Ovary (tissue), 10 donors: ENCODE measurements at places on chromosomes 13 and 19.

GRCh38 chr13:65594298-65594781, 1635.8 kb downstream of the PCDH9 start:
- H3K36me3 ChIP-seq, result no peaks in the 10 kb centered on the region
- no peaks in the 10 kb centered on the region for H3K27me3 ChIP-seq
- no peaks in the 10 kb centered on the region for H3K4me1 ChIP-seq
- no peak overlapping the region for H3K27ac ChIP-seq
- DNase-seq, result no peak

- no peak overlapping the region for H3K4me3 ChIP-seq
- H3K27ac ChIP-seq, result no peak overlapping the region
- H3K36me3 ChIP-seq, result no peaks in the 10 kb centered on the region
- DNase-seq, result no peak
Measured at GRCh38 chr13:25928941-25929505, 122.8 kb downstream of the SHISA2 start.

DNA sequence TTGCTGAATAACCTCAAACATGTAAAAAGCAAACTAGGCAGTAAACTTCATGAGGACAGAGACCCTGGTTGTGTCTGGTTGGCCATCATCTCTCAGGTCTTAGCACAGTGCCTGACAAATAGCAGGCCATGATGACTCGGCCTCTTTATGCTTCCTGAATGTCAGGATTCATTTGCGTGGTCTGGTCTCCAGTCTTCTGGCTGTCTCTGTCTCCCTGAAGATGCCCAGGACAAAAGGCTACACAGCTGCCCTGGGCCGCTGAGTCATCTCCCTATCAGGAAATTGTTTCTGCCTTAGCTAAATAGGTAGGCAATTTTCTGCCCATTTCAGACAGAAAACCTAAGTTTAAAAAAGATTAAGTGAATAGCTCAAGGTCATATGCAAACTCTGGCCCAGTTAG, 84.1 kb upstream of the FNDC3A start:
- no peak for DNase-seq
- H3K36me3 ChIP-seq, result no peaks in the 10 kb centered on the region
- H3K4me3 ChIP-seq, result no peak overlapping the region

DNA sequence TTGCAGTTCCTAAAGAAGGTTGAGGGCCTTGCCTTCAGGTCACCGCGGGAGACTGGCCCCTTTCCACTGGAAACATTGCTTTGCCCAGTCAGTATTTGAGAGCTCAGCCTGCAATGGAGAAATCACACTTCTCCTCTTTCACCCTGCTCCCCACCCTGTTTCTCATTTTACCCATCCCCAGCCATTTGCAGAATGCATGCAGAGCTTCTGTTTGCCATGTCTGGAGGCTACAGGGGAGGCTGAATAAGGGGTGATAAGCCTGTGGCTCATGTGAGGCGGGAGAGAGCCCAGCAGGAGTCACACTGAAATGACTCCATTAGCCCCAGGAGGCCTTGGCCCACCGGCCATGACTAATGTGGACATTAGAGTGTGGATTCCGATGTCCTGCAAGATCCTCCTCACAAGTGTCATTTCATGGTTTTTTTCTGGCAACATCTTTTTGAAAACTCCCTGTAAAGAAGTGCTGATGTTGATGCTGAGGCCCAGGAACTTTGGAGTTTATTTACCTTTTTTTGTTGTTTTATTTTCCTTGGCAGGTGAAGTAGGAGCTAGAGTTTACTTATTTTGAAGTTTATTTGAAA, 6.3 kb downstream of the SPINT2 start:
- H3K36me3 ChIP-seq, result no peaks in the 10 kb centered on the region
- H3K4me1 ChIP-seq, result no peaks in the 10 kb centered on the region
- H3K4me3 ChIP-seq, result no peak overlapping the region
- no peak overlapping the region for H3K27ac ChIP-seq

DNA sequence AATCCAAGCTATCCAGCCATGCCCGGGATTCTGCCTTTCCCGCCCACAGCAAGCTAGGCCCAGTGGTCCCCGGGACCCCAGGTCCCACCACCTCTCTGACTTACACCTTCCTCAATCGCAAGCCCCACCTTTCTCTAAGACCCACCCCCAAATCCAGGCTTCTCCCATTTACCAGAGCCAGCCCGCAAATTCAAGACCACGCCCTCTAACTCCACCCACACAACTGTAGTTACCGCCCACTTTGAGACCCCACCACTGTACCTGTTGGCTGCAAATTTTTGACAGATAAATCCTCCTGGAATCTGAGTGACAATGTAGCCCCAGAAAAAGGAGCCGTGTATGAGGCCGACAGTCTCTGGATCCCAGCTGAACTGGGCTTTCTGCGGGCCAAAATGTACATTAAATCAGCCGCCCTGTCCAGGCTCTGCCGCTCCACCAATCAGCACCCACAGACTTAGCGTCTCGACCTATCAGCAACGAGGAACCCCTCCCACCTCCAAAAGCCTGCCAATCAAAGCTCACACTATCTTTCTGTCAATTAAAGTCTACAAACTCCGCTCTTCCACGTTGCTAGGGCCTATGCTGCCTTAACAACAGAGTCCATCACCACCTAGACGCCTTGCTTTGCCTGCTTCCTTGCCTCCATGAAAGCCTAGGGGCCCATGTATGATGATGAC, 6.3 kb downstream of the SLC17A7 start:
- H3K27me3 ChIP-seq, result peaks cover 8% of the 10 kb centered on the region
- no peak overlapping the region for H3K27ac ChIP-seq
- H3K4me3 ChIP-seq, result no peak overlapping the region
- H3K4me1 ChIP-seq, result no peaks in the 10 kb centered on the region
- no peaks in the 10 kb centered on the region for H3K36me3 ChIP-seq

DNA sequence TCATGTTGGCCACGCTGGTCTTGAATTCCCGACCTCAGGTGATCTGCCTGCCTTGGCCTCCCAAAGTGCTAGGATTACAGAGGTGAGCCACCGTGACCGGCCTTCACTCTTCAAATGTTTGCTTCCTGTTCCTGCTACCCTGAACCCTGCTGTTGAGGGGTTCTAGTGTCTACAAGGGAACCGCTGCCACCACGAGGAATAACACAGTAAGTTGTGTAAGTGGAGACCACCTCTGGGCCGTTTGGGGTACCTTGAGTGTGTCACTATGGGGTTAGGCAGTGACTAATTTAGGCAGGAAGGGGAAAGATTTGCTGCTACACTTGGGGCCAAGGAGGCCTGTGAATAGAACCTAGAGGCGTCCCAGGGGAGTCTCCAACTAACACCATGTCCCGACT, 2.2 kb upstream of the MYADM start:
- peaks cover 6% of the 10 kb centered on the region for H3K4me1 ChIP-seq
- DNase-seq, result no peak
- H3K27me3 ChIP-seq, result no peaks in the 10 kb centered on the region
- H3K36me3 ChIP-seq, result no peaks in the 10 kb centered on the region
- H3K4me3 ChIP-seq, result no peak overlapping the region

- H3K4me3 ChIP-seq, result no peak overlapping the region
- H3K36me3 ChIP-seq, result no peaks in the 10 kb centered on the region
- no peaks in the 10 kb centered on the region for H3K27me3 ChIP-seq
- no peaks in the 10 kb centered on the region for H3K4me1 ChIP-seq
- DNase-seq, result no peak
Measured at GRCh38 chr13:97030705-97031452, 36.6 kb upstream of the OXGR1 start.

DNA sequence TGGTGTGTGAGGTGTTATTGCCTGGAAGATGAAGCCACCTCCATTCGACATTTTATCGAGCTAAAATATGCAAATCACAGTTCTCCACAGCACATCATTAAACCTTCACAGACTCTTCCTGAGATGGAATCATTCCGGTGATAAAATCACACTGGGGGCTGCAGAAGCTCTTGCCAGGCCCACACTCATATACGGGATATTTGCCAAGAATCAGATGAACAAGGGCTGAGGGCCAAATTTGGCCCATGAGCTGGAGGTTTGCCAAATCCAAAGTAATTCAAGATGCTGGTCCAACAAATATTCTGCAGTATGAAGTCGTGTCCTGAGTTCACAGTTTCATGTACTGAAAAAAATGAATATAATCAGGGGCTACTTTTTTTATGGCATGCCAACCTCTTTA, 16.7 kb upstream of the RXFP2 start:
- DNase-seq, result no peak
- H3K4me1 ChIP-seq, result no peaks in the 10 kb centered on the region
- H3K27me3 ChIP-seq, result no peaks in the 10 kb centered on the region
- no peaks in the 10 kb centered on the region for H3K36me3 ChIP-seq
- no peak overlapping the region for H3K27ac ChIP-seq
- H3K4me3 ChIP-seq, result no peak overlapping the region

- peaks cover 3% of the 10 kb centered on the region for H3K4me1 ChIP-seq
- no peak for DNase-seq
- H3K4me3 ChIP-seq, result no peak overlapping the region
- H3K36me3 ChIP-seq, result no peaks in the 10 kb centered on the region
- H3K27ac ChIP-seq, result no peak overlapping the region
Measured at GRCh38 chr13:41916173-41916954, 44.5 kb downstream of the VWA8 start.

DNA sequence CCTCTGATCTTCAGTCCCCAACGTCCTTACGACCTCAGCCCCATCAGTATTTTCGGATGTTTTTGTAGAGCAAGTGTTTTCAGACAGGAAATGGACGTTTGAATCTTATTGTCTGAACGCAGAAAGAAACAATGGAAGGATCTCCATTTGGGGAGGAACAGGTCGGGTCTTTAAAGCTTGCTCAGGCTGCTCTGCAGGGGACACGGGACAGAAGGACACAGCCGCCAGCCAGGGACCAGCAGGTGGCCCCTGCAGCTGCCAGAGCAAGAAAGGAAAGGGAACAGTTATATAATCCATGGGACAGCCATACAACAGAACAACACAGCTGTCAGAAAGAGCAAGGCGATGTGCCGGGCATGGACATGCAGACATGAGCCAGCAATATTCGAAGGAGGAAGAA, 18.5 kb upstream of the IGLON5 start:
- no peaks in the 10 kb centered on the region for H3K27me3 ChIP-seq
- H3K36me3 ChIP-seq, result no peaks in the 10 kb centered on the region
- H3K4me1 ChIP-seq, result no peaks in the 10 kb centered on the region
- DNase-seq, result no peak
- no peak overlapping the region for H3K4me3 ChIP-seq
- H3K27ac ChIP-seq, result no peak overlapping the region

DNA sequence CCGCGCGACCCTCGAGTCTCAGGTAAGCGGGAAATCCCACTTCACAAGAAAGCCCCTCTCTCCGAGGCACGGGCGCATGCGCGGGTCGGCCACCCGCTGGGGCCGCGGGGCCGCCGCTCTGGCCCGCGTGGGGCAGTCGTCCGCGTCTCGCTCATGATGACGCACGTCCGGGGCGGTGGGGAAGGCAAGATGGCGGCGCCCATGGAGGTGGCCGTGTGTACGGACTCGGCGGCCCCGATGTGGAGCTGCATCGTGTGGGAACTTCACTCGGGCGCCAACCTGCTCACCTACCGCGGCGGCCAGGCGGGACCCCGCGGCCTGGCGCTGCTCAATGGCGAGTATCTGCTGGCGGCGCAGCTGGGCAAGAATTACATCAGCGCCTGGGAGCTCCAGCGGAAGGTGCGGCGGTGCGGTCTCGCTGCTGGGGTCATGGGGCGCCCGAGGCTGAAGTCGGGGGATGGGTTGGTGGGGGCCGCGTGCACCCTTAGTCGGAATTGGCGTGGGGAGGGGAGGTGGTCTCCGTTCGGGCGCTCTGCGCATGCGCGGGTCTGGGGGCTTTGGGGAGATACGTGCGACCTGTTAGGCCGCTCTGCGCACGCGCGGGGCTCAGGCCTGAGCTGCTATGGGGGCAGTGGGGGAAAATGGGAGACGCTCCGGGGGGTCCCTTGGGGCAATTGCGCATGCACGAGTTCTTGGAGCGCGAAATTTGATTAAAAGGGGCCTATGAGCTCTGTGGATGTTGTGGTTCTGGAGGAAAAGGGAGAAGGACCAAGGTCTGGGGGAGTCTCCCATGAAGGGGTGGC, at the start of gene WDR18:
Gene WDR18 (plus strand): TSS at position 181 of the 803 bp plus-strand sequence. CDS start 9 bp downstream, at position 190.
- H3K27me3 ChIP-seq, result no peaks in the 10 kb centered on the region
- peak; percentile 95 for DNase-seq
- H3K4me3 ChIP-seq, result peak within 1 kb of the TSS; percentile 94
- peaks cover 1% of the 10 kb centered on the region for H3K4me1 ChIP-seq

- no peak overlapping the region for H3K4me3 ChIP-seq
- no peaks in the 10 kb centered on the region for H3K4me1 ChIP-seq
- DNase-seq, result no peak
- H3K27me3 ChIP-seq, result no peaks in the 10 kb centered on the region
- no peak overlapping the region for H3K27ac ChIP-seq
Measured at GRCh38 chr13:42625611-42626010, 51.7 kb downstream of the TNFSF11 start.

GRCh38 chr13:51832471-51833152, 12.4 kb downstream of the TMEM272 start:
- H3K4me1 ChIP-seq, result no peaks in the 10 kb centered on the region
- H3K27me3 ChIP-seq, result no peaks in the 10 kb centered on the region
- no peak for DNase-seq
- no peak overlapping the region for H3K27ac ChIP-seq
- H3K36me3 ChIP-seq, result no peaks in the 10 kb centered on the region
- H3K4me3 ChIP-seq, result no peak overlapping the region

DNA sequence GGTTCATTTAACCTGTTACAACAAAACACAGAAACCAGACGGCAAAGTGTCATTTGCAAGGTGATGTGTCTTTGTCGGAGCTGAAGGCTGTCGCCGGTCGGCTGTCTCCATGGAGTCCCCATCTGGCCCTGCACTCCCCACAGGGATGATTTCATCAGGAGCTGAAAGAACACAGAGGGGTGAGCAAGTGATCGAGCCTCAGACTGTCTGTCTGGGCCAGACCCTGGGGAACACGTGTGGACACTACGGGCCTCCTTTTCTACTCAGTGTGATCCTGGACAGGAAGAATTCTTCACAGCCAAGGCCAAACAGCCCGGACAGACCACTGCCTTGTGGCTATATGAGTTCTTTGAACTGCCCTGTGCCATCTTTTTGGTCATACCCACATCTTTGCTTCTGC, 85.1 kb downstream of the RNASEH2B start:
- H3K27ac ChIP-seq, result no peak overlapping the region
- H3K36me3 ChIP-seq, result no peaks in the 10 kb centered on the region
- no peak for DNase-seq
- no peak overlapping the region for H3K4me3 ChIP-seq
- peaks cover 7% of the 10 kb centered on the region for H3K4me1 ChIP-seq

DNA sequence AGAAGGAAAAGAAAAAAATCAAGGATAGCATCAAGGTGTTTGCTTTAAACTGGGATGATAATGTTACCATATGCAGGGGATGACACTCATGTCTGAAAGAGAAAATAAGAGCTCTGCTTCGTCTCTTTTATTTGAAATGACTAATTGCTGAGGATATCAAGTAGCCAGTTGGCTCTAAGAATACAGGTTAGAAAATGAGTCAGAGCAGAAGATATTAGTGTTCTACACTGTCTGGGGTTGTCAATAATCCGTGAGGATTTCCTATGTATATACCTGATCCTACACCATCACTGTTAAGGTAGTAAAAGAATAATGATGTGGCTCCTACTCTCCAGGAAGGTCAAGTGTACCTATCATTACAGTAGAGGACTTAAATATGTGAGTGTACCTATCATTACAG, 562.5 kb downstream of the GPC6 start:
- no peak overlapping the region for H3K27ac ChIP-seq
- no peaks in the 10 kb centered on the region for H3K27me3 ChIP-seq
- no peak for DNase-seq
- H3K4me3 ChIP-seq, result no peak overlapping the region
- peaks cover 2% of the 10 kb centered on the region for H3K4me1 ChIP-seq

GRCh38 chr19:40084948-40085347, 5.8 kb downstream of the ZNF780A start:
- H3K36me3 ChIP-seq, result no peaks in the 10 kb centered on the region
- no peaks in the 10 kb centered on the region for H3K27me3 ChIP-seq
- DNase-seq, result no peak
